ENCODE measurements at places on chromosomes 5 and 9.

GRCh38 chr9:135712613-135713295 lies 10.8 kb downstream of the KCNT1 start:
- no peak for DNase-seq

GRCh38 chr5:4584982-4585381 lies 555.1 kb upstream of the ADAMTS16 start:
- DNase-seq, result no peak

DNA sequence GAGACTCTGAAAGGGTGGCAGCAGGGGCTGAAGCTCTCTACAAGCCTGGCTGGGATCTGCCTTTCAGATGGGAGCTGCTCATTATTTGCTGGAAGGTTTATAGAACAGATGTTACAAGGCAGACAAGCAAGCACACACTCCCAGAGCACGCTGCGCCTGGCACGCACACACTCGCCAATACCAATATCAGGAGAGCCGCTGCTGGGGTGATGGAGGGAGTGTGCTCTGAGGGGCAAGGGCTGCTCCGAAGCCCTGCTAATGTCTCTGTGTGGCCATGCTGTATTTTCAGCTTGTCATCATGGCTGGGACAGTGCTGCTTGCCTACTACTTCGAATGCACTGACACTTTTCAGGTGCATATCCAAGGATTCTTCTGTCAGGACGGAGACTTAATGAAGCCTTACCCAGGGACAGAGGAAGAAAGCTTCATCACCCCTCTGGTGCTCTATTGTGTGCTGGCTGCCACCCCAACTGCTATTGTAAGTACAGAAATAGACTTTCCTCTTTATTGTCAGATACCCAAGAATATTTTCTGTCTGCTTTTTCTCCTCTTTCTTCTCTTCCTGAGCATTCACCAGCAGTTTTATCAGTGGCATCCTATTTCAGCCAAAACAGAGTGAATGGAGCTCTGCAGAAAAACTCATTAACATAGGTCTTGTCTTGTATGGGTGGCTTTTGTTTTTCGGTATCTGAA lies 115.1 kb downstream of the BAAT start:
- no peak for DNase-seq

- no peak for DNase-seq
These were observed 89.7 kb upstream of the PRLR start for GRCh38 chr5:35320029-35320428.

- DNase-seq, result peak; percentile 81
These were observed 933.8 kb upstream of the DMAC1 start for GRCh38 chr9:8733131-8733954.

DNA sequence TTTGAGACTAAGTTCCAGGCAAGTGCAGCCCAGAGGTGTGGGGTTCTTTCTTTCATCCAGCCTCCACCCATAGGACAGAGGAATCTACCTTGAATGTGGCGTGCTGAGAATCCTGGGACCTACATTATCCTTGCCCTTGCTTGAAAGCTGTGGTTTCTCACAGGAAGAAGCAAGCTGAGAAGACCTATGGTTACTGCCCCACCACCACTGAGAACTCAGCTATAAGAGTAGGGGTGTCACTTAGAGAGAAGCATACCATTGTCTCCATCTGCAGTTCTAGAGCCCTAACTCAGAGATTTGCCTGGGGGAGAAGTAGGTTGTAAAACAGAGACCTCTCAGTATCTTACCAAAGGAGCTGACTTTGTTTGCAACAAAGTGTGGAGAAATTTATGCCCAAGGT lies 72.4 kb downstream of the SV2C start:
- DNase-seq, result no peak

- no peak for DNase-seq
These were observed 172.1 kb upstream of the PPP1R2B start for GRCh38 chr5:156677963-156678362.

DNA sequence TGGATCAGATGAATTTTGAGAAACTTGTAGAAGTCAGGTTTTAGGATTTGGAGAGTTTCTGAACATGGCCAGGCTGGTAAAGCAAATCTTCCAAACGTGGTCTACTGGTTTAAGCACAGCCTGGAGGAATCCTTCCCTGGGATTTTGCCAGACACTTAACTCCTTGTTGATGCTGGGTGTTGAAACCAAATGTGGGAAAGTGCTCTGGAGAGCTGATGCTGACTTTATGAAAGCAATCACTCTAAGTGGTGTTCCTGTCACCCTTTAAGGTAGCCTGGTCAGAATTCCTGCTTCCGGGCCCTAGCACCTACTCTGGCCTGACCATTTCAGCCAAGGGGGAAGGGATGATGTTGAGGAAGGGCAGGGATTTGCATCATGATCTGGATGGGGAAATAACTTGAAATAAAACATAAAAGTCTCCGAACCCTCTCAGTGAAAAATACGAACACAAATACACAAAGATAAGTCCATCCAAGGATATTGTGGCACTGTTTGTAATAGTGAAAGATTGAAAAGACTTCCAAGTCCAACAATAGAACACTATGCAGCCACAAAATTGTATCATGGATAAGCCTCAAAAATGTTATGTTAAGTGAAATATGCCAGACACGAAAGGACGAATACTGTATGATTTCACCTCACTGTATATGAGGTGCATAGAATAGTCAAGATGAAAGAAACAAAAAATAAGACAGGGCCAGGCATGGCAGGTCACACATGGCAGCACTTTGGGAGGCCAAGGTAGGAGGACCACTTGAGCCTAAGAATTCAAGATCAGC lies 57.7 kb downstream of the PDE6A start:
- DNase-seq, result no peak

DNA sequence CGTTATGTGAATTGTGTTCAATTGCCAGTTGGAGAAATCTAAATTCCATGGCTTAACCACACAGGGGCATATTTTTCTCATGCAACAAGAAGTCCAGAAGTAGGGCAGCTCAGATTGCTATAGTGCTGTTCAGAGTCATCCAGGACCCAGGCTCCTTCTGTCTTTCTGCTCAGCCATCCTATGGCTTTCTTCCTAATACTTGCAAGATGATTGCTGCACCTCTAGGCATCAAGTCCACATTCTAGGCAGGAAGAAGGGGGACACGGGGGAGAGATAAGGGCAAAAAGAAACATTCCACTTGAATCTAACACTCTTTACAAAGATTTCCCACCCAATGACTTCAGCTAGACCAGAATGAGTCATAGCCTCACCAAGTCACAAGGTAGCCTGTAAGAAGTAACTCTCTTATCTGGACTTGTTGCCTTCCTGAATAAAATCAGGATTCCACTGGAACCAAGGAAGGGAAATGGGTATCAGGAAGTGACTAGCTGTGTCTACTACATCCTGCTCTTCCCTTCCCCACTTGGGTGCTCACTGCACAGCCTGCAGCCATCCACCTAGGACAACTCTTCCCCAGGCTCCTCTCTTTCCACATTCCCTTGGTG lies 5.3 kb downstream of the ERAP2 start:
- no peak for DNase-seq

DNA sequence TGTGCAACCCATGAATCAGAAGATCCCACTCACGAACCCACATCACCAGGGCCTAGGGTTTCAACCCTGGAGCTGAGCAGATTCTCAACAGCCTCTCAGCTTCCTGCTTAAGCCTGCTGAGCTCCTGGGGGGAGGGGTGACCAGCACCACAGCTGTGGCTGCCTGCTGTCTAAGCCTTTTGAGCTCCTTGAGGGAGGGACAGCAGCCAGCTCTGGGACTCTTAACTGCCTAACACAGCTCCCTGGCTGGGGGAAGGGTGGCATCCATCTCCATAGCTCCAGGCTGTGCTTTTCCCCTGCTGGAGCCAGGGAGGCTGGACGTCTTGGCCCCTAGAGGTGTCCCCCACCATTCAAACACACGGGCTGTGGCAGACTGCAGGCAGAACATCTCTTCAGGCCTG lies 250.3 kb downstream of the DMAC1 start:
- DNase-seq, result no peak

GRCh38 chr5:67878933-67879332 lies 336.6 kb upstream of the PIK3R1 start:
- DNase-seq, result no peak

DNA sequence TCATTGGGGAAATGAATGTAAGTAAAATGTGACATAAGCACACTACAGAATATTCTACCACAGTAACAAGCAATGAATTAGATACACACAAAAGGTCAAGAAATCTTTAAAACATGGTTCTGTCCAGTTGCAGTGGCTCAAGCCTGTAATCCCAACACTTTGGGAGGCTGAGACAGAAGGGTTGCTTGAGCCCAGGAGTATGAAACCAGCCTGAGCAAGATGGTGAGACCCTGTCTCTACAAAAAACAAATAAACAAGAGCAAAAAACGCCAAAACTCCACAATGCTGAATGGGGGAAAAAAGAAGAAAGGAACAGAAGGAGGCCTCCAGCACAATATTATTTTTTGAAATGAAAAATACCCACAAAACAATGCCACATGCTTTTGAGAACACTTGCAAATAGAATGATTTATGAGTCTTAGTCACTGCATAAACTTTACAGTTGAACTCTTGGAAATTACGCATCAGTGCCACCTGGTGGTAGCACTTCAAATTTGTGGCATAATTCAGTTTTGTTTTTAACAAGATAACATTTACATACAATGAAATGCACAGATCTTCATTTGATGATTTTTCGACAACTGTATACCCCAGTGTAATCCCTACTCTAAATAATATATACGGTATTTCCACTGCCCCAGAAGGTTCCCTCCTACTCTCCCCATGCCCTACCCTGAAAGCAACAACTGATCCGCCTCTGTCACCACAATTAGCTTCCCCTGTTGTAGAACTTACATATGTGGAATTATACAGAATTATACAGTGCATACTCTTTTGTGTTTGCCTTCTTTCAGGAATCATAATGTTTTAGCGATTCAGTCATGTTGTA lies 14.4 kb upstream of the SPINK4 start:
- peak; percentile 48 for DNase-seq

GRCh38 chr5:77204967-77205366 lies 5.5 kb upstream of the PDE8B start:
- DNase-seq, result no peak

DNA sequence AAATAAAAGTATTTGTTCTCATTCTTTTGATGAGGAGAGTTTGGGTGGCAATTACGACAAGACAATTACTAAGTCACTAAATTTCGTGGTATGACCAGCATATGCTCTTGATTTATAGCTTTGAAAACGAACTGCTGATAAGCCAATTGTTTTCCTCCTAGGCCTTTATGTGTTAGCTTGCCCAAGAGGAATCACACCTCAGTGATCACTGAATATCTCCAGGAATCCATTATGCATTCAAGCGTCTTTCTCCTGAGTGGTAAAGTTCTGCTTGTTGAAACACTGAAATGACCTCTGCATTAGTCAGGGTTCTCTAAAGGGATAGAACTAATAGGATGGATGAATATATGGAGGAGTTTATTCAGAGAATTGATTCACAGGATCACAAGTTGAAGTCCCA lies 677.7 kb upstream of the MEF2C start:
- no peak for DNase-seq

GRCh38 chr9:127399736-127400269 lies 2.8 kb downstream of the SLC2A8 start:
- DNase-seq, result no peak

- no peak for DNase-seq
These were observed 83.1 kb upstream of the FBXW11 start for GRCh38 chr5:172089298-172090117.

GRCh38 chr5:158811921-158812320 lies 287.8 kb downstream of the EBF1 start:
- no peak for DNase-seq

DNA sequence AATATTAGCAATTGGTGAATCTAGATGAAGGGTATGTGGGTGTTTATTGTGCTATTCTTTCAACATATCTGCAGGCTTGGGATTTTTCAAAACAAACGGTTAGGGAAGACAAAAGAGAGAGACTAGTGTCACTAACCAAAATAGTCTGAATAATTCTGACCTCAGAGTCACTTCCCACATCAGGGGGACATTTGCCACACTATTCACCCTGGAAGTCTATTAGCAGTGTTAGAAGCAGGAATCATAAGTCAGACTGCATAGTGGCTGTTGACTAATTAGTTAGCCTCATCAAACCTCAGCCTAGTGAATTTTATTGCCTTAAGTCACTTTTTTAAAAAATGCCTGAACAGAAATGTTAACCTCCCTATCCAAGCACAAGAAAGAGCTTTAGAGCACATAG lies 169.2 kb upstream of the RGMB start:
- DNase-seq, result no peak

DNA sequence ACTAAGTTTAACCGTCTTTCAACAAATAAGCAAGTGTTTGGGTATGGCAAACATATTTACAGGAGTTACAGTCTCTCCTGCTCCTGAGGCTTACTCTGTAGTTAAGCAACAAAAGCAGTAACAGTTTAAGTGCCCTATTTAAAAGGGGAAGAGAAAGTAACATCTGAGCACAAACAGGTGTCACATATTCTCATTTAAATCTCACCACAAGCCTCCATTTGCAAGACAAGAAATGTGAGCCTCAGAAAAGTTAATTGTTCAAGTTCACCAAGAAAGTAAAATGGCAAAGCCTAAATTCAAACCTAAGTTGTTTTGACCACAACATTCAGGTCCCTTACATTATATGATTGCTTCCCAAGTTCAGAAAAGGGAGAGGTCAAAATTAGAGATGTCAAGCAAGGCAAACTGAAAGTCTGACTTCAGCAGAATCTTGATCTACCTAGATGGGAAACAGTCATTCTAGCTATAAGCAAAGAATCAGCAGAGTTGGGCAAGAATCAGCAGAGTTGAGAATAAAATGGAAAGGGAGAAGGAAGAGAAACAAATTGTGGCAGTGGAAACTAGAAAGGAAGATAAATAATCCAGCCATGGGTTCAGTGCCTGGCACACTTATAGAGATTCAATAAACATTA lies 93.4 kb downstream of the STRBP start:
- no peak for DNase-seq

DNA sequence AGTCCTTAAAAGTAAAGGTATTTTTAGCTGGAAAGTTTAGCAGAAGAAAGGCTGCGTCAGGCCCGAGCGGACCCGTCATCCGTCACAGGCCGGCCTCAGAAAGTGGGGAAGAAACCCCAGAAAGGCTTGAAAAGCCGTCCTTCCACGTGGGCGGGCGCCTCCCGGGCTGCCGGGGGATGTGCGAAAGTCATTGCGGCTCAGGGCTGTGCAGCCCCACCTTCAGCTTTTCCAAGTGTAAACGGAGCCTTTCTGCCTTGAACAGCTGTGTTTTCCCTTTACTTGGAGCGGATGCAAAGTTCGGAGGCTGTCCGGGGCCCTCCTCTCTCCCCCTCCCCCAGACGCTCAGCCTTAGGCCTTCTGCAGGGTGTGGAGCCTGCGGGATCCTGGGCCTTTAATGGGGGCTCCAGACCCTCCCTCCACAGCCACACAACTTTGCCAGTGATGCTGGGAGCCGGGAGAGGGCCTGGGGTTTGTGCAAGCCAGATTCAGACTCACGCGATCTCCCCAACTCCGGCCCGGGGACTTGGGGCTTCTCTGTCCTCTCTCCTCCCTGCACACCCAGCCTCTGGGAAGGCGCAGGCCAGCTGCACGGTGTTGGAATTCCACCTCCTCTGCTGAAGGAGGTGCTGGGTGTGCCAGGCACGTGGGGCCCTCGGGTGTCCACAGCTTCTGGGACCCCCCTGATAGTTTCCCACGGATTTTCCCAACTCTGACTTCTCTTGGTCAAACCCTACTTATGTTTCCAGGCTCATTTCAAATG lies 95.5 kb upstream of the RAPGEF1 start:
- DNase-seq, result no peak

GRCh38 chr9:136310273-136311030 lies 6.6 kb upstream of the CCDC187 start:
- DNase-seq, result peak; percentile 34

- no peak for DNase-seq
These were observed 333.2 kb downstream of the NDUFS4 start for GRCh38 chr5:53893626-53894025.

- DNase-seq, result no peak
These were observed 89.7 kb downstream of the DROSHA start for GRCh38 chr5:31442058-31442745.

All from NCI-H1092 (cell line).